ENCODE measurements at places on chromosomes 2 and 18.
A peak's percentile ranks its signal among the peaks of the same experiment; 100 is the strongest.

- peak; percentile 25 for DNase-seq
Measured at GRCh38 chr2:1793868-1794445, 49.6 kb upstream of the PXDN start.

GRCh38 chr18:28357766-28358401 is 181.0 kb upstream of the CDH2 start:
- no peak for DNase-seq

- no peak for DNase-seq
Measured at GRCh38 chr18:26406854-26407517, 141.4 kb downstream of the KCTD1 start.

- peak; percentile 4 for DNase-seq
Measured at GRCh38 chr2:44275927-44276303, 635 bp downstream of the SLC3A1 start.

DNA sequence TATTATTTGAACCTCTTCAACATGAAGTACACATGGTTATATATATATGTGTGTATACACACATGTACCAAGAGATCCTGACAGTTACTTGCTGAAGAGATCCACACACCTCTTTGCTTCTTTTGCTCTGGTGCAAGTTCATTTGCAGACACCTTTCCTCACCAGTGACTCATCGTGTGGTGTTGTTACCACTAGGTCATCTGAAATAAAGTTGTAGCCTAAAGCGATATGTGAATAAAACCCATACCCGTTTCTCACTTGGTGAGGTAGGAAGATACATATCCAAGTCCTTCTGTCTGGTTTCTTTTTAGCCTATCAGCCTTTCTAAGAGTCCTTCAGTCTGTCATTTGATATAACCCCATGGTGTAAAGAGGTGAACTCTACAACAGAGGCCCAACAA is 379.4 kb upstream of the RAB12 start:
- DNase-seq = no peak

GRCh38 chr18:46310258-46310657 is 206.1 kb downstream of the HAUS1 start:
- DNase-seq = no peak

- no peak for DNase-seq
Measured at GRCh38 chr2:129024796-129025195, 706.1 kb upstream of the HS6ST1 start.

GRCh38 chr2:69104261-69104660 is 91.3 kb downstream of the ANTXR1 start:
- DNase-seq = no peak

GRCh38 chr18:10055125-10055750 is 141.4 kb downstream of the VAPA start:
- DNase-seq = no peak

GRCh38 chr2:129912871-129913694 is 66.4 kb upstream of the RAB6C start:
- no peak for DNase-seq

- peak; percentile 35 for DNase-seq
Measured at GRCh38 chr18:3248062-3248657, 559 bp downstream of the MYL12A start.

GRCh38 chr2:215548714-215549113 is 112.8 kb upstream of the FN1 start:
- DNase-seq = no peak

GRCh38 chr18:34283506-34283905 is 58.8 kb upstream of the NOL4 start:
- DNase-seq = no peak

GRCh38 chr2:236576087-236576486 is 6.5 kb downstream of the ACKR3 start:
- peak; percentile 50 for DNase-seq

GRCh38 chr2:120567128-120567527 is 168.5 kb upstream of the GLI2 start:
- DNase-seq = no peak

- DNase-seq = no peak
Measured at GRCh38 chr18:49588171-49588570, 26.3 kb downstream of the LIPG start.

DNA sequence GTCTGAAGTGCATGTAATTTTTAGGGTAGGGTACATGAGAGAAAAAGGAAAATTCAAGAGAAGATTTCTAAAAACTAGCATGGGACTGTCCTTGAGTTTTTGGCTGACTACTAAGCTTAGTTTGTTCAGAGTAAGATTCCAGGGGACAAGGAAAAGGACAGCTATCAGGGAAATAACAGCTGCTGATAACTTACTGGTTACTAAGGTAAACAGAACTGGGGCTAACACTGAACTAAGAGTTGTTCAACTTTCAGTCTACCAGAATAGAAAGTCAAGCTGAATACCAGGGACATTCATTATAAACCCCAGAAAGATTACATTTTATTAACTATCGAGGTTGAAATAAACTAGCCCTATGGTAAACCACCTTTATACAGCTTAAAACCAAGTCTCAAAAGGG is 261.8 kb upstream of the CYRIA start:
- DNase-seq = no peak

DNA sequence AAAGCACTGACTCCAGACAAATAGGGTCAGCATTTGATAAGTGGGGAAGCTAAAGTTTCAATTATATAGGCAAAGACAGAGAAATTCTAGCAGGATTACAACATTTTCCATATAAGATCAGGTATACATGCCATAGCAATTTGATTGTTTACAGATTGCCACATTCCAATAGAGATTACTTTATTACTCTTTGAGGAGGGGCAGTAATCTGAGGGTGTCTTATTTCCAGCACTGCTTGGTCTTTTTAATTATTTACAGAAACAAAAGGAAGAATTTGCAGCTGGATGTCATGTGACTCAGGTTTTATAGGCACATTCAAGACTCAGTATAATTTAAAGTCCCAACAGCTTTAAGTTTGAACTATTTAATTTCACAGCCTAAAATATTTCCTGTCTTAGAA is 42.5 kb upstream of the GPR39 start:
- no peak for DNase-seq

GRCh38 chr2:209998596-209998995 is 3.8 kb upstream of the RPE start:
- no peak for DNase-seq

- DNase-seq = no peak
Measured at GRCh38 chr2:192645811-192646598, 451.3 kb upstream of the TMEFF2 start.

GRCh38 chr2:215388002-215388728 is 47.7 kb downstream of the FN1 start:
- DNase-seq = no peak

GRCh38 chr2:10302479-10303180 is at the start of gene HPCAL1:
Gene HPCAL1 (plus strand): TSS chr2:10302904. CDS start chr2:10419758, 116,854 bp downstream.
- peak; percentile 75 for DNase-seq

- DNase-seq = no peak
Measured at GRCh38 chr2:178324077-178324476, 126.9 kb downstream of the PRKRA start.

GRCh38 chr2:177088529-177088928 is 124.1 kb upstream of the HNRNPA3 start:
- DNase-seq = no peak

DNA sequence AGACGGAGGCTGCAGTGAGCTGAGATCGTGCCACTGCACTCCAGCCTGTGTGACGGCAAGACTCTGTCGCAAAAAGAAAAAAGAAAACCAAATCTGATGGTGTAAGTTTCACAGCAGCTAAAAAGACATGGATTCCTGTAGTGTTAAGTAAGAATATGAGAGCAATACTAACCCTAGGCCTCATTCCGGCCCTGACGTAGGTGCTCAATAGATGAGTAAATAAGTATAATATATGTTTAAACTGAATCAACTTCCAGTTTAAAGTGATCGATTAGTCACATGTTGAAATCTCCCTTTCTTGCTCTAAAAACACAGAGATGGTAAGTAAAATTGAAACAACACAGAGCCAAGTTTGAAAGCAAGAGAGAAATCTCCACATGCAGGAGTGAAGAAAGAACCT is 8.0 kb downstream of the ME2 start:
- no peak for DNase-seq

DNA sequence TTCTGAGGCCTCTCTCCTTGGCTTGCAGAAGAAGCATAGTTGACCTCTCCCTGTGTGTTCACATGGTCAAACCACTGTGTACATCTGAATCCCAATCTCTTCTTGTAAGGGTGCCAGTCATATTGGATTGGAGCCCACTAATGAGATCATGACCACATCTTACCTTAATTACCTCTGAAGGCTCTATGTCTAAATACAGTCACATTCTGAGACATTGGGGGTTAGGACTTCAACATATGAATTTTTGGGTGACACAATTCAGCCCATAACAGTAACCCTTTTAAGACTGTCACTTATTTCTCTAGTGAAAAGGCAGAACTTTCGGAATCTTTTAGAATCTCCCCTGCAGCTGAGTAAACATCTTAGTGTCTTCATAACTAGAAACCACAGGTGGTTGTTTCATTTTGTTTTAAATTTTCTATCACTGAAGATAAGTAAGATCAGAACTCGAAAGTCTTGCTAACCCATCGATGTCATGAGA is 33.3 kb downstream of the BMP10 start:
- DNase-seq = peak; percentile 33

DNA sequence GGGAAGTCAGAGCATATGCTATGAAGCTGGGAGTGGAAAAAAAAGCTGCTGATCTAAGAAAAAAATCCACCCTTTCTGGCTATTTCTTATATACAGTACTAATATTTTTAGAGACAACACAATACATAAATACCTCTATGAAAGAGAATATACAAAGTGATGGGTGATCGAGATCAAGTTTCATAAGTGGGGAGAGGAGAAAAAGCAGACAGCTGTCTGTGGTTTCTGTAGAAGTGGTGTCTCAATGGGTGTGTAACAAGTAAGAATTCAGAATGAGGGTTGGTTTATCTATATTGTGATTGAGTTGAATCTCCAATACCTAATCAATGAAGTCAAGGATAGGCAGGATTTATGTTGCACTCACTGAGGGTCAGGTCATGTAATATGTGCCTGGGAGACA is 191.0 kb downstream of the HNMT start:
- DNase-seq = no peak

DNA sequence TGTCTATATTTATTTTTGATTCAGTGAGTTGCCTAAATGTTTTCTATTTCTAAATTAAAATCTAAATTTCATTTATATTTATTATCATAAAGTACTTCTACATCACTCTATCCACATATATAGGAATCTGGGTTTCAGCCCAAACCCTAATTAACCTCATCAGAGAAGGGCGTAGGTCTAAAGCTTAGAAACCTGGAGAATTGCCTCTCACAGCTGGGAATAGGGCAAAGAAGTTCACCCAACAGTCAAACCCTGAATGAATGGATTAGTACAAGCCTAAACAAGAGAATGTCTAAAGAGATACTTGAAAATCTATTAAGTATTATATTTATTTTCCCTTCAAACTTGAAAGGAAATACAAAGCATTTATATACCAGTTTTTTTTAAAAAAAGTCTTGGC is 26.2 kb downstream of the TFPI start:
- DNase-seq = no peak

GRCh38 chr18:13223311-13224143 is 5.0 kb downstream of the LDLRAD4 start:
- no peak for DNase-seq

DNA sequence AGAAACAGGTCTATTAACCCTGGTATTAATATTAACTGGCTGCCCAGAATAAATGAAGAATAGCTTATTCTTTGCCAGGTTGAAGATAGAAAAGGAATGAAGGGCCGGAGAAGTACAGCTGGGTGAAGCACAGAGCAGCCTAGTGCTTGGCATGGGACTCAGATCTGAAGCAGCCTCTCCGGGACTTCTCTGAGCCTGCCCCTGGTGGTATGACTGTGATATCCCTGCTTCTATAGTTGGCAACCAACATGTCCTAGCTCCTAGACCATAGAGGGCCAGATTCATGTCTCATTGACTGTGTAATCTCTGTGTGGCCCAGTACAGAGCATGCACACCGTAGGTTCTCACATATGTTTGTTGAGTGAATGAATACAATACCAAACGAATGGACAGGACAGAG is 107.8 kb downstream of the MSH2 start:
- no peak for DNase-seq

DNA sequence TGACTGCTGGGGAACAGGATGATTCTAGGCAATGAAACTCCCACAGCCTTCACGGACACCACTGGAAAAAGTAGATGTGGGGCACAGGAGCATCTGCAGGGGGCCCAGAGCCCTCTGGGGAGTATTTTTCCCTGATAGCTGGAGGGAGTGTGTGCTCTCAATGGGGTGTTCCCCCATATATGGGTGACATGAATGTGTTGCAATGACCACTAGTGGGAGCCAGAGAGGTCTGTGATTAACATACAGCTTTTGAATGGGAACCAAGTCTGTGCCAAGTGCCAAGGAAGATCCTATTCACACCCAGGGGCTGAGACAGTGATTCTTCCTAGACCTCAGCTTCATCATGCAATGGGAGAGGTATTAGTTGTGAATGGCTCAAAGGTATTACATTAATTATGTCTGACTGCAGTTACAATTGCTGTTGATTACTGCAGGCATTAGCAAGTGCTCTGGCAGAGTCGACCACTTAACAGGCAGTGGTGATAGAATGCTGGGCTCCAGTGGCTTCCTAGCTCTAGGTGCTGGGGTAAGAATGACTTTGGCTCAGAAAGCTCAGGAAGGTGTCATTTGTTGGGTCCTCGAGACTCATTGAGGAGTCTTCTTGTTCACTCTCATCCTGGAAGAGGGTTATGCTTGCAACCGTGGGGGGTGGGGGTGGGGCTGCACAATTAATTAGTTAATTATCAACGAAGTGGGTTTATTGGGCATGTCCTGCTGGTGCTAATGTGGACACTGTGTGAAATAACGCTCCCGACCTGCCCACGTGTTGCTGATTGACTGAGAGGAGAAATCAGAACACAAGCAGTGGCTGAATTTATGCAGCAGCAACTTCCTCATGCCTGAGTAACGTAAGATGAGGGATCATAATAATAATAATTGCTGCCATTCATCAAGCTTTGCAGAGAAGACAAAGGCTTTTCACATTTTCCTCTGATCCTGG is 194.1 kb downstream of the CLIP4 start:
- DNase-seq = peak; percentile 73

DNA sequence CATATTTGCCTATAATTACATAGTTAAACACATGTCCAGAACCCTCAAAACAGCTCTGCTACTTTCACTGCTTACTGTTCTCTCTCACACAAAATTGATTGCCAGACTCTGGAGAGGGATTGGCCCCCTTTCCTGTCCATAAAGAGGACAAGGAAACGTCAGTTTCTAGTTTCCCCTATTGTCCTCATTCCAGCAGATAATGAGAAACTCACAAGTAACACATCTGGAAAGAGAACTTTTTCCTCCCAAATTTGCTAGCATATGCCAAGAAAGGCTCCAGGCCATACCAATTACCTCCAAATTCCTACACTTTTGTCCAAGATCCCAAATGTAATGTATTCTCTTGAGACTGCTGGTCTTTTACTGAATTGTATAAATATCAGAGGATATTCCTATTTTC is 200.5 kb downstream of the EXOC6B start:
- DNase-seq = no peak

- no peak for DNase-seq
Measured at GRCh38 chr18:25662272-25662671, 310.3 kb upstream of the ZNF521 start.

DNA sequence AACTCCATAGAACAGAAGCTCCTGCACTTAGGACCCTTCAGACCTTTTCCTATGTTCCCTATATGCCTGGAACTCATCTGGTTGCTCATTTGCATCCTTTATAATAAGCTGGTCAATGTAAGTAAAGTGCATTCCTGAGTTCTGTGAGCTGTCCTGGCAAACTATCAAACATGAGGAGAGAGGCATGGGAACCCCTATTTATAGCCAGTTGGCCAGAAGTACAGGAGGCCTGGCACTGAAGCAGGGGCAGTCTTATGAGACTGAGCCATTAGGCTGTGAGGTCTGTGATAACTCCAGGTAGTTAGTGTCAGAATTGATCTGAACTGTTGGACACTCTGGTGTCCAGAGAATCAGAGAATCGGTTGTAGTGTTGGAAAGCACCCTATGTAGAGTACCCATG is 88.4 kb downstream of the EHD3 start:
- peak; percentile 69 for DNase-seq
